ENCODE measurements at places on chromosomes 6 and 20. TPM values are rescaled to one million over a fixed set of nuclear protein-coding genes. Genes with fewer than 3 reads are reported as not detected.

DNA sequence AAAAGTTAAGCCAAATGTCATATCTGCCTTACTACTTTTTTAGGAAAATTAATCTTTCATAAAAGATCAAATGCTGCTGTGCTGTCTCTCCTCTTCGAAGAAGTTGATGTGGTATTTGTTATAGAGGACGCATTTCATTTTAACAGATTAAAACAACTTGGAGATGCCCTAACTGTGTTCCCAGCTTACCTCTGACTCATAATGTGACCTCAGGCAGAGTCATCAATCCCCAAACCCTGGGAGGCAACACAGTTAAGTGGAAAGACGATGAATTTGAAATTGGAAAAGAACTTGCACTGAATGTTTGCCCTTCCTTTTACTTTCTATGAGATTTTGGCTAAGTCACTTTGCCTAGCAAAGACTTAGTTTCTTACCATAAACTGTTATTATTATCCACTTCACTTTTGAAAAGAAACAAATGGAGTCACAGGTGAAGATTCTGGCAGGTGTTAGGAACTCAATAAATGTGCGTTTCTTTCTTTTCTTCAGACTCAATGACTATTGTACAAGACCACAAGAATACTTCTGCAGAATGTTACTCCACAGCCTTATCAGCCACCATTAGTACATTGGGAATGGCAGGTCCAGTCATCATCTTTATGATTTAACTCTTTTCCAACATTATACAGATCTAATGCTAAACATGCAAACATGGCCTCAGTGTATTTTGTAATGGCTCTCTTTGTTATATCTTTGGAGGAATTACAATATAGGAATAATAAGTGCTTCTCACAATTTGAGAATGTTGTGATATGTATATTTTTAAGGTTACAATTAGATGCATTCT lies 102.6 kb downstream of the COL21A1 start:
- DNase-seq = no peak

- DNase-seq = no peak
Observed at GRCh38 chr6:97136626-97137358, 146.2 kb downstream of the MMS22L start.

DNA sequence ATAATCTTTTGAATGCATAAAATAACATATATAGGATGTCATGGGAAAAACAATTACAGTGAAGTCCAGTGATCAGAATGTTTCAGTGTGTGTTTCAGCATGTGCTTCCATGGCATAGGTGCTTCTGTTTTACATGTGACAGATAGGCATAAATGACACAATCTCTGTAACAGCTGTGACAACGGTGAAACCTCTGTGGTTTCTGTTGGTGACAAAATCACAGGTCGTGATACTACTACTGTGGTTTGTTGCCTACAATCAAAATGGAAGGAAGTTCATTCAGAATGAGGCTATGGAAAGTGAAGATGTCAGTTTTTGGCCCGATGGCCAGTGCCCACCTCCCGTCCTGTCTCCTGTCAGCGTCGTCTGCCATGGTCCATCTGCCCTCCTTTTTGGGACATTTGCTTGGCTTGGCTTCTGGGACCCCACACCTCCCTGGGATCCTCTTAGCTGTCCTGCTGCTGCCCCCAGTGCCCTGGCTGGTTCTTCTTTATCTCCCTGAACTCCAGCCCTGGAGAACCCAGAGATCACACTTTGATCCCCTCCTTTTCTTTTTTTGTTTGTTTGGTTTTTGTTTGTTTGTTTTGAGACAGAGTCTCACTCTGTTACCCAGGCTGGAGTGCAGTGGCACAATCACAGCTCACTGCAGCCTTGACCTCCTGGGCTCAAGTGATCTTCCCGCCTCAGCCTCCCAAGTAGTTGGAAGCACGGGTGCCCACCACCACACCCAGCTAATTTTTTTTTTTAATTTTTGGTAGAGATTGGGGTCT lies 79.3 kb upstream of the NAA20 start:
- DNase-seq = no peak

The PAK1IP1 gene
- 26.4 TPM for total RNA-seq
